PC-9 (cell line): ENCODE measurements at places on chromosomes 1 and 21. TPM values are rescaled to one million over a fixed set of nuclear protein-coding genes. Genes with fewer than 3 reads are reported as not detected.

ZBTB17 gene
- 17.4 and 24.2 TPM in 2 replicates for total RNA-seq

USP24 gene
- 56.3 and 61.0 TPM in 2 replicates for total RNA-seq

GJA9 gene
- 0.48 and 1.1 TPM in 2 replicates for total RNA-seq

TMEM82 gene
- not detected in 2 replicates for total RNA-seq

AJAP1 gene
- not detected in 2 replicates for total RNA-seq

VCAM1 gene
- not detected in 2 replicates for total RNA-seq

SHISAL2A gene
- not detected in 2 replicates for total RNA-seq

C4BPA gene
- not detected in 2 replicates for total RNA-seq

LRRC8D gene
- total RNA-seq = 71.9 and 75.9 TPM in 2 replicates

GCSAML gene
- not detected in 2 replicates for total RNA-seq

KIF14 gene
- 22.8 and 30.0 TPM in 2 replicates for total RNA-seq
